ENCODE measurements at places on chromosomes 16 and 17. TPM values are rescaled to one million over a fixed set of nuclear protein-coding genes. Genes with fewer than 3 reads are reported as not detected.

The DLX4 gene
- 0.29 TPM for polyA plus RNA-seq

The HOXB8 gene
- polyA plus RNA-seq, result not detected

The DHRS7C gene
- polyA plus RNA-seq, result not detected

The NME4 gene
- 227 TPM for polyA plus RNA-seq

The CCL16 gene
- not detected for polyA plus RNA-seq

The GRB7 gene
- 0.23 TPM for polyA plus RNA-seq

The KRT26 gene
- not detected for polyA plus RNA-seq

The CBFA2T3 gene
- polyA plus RNA-seq, result not detected

The KRT12 gene
- not detected for polyA plus RNA-seq

The ZNF750 gene
- not detected for polyA plus RNA-seq

The ERI2 gene
- 10.7 TPM for polyA plus RNA-seq

The MAP2K6 gene
- 2.8 TPM for polyA plus RNA-seq

The RPRML gene
- polyA plus RNA-seq, result not detected

The TOX3 gene
- polyA plus RNA-seq, result not detected

The ALOX15B gene
- not detected for polyA plus RNA-seq

The TEX19 gene
- polyA plus RNA-seq, result not detected

The FOXF1 gene
- polyA plus RNA-seq, result 6.0 TPM

All from BJ (cell line).